ENCODE measurements at places on chromosomes 13 and 19.

GRCh38 chr13:51043310-51043709, 67.8 kb downstream of the C13orf42 start:
- no peak for DNase-seq

GRCh38 chr13:109162248-109163036, 533.0 kb downstream of the MYO16 start:
- DNase-seq: no peak

- no peak for DNase-seq
Measured at GRCh38 chr13:92459306-92459705, 767.3 kb upstream of the GPC6 start.

GRCh38 chr13:100298116-100298681, 209.3 kb downstream of the PCCA start:
- no peak for DNase-seq

DNA sequence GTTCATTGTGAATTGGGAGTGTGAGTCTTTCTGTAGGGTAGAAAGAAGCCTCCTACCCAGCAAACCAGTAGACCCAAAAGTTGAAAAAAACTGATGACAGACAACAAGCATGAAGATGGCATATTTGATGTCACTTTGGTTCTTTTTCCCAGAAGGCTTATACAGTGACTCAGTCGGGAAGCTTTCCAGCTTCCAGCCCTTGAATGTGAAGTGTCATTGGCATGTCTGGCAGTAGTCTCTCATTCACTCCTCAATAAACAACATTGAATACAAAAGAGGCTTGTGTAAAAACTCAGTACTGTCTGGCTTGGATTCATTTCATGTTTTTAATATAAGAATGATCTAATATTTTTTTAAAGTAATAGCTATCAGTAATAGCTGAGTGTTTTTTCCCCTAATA, 68.7 kb downstream of the IPO5 start:
- DNase-seq: no peak

- DNase-seq: no peak
Measured at GRCh38 chr19:46191356-46191755, 38.2 kb upstream of the IGFL1 start.

DNA sequence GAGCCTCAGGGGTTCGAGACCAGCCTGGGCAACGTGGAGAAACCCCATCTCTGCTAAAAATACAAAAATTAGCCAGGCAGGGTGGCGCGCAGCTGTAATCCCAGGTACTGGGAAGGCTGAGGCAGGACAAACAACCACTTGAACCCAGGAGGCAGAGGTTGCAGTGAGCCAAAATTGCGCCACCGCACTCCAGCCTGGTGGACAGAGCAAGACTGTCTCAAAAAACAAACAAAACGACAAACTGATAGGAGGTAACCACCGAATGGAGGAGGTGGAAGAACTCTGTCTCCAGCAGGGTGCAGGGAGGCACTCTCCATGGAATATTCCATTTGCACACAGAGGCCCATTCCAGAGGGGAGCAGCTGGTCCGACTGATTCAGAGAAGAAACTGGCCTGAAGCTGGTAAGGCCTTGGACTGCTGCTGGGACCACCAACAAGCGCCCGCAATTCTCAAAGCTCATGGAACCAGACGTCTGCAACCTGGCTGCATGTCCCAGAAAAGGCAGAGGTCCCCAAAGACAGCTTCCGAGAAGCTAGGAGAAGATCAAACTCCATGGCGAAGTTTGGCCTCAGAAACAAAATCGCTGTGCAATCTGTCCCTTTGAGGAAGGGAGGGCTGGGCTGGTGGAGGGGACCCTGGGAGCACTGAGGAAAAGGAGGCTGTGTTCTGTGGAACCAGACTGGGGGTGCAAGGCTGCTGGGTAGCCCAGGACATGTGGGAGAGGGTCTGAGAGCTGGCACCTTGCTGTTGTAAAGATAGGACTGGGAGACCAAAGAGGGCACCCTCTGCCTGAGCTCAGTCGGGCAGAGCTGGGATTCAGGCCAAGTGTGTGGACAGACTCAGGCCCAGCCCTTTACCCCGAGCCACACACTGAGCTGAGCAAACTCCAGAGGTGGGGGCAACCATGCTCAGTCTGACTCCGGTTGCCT, 35.2 kb downstream of the SLC25A42 start:
- no peak for DNase-seq

DNA sequence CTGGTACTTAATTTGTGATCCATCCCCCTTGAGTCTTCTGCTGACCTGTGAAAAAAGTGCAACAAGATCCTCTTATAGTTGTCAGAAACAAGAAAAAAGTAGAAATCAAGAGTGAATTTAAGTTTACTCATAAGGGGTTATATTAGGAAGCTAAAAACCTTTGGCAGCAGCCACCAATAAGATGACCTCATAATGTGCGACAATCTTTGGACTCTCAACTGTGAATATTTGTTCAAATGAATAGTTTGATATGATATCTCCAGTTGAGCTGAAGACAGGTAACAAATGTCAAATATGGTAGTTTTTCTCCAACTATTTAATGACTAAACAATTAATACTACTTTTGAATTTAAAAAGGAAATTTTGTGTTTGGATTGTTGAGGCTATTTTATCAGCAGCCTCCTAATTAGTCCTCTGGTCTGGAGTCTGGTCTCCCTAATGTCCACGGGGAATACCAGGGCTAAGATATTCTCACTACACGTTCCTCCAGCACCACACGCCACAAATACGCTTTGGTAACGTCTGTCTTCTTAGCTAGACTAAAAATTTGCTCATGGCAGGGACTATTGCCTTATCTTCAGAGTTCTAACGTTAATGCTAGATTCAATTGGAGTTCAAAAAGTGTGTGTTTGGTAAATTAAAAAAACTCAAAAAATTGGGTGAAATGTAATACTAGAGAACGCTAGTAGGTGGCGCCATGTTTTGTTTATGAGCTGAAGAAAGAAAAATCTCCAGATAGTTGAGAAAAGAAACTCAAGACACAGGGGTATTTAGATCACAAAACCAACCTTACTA, 51.0 kb upstream of the PDX1 start:
- DNase-seq: no peak

- DNase-seq: no peak
Measured at GRCh38 chr13:34064456-34065205, 246.7 kb downstream of the RFC3 start.

GRCh38 chr13:50797091-50797490, 46.4 kb downstream of the DLEU7 start:
- DNase-seq: no peak

- no peak for DNase-seq
Measured at GRCh38 chr13:112958127-112958989, 10.7 kb upstream of the MCF2L start.

- DNase-seq: no peak
Measured at GRCh38 chr13:84137292-84137691, 255.0 kb upstream of the SLITRK1 start.

GRCh38 chr13:93753639-93754038, 527.0 kb downstream of the GPC6 start:
- no peak for DNase-seq

DNA sequence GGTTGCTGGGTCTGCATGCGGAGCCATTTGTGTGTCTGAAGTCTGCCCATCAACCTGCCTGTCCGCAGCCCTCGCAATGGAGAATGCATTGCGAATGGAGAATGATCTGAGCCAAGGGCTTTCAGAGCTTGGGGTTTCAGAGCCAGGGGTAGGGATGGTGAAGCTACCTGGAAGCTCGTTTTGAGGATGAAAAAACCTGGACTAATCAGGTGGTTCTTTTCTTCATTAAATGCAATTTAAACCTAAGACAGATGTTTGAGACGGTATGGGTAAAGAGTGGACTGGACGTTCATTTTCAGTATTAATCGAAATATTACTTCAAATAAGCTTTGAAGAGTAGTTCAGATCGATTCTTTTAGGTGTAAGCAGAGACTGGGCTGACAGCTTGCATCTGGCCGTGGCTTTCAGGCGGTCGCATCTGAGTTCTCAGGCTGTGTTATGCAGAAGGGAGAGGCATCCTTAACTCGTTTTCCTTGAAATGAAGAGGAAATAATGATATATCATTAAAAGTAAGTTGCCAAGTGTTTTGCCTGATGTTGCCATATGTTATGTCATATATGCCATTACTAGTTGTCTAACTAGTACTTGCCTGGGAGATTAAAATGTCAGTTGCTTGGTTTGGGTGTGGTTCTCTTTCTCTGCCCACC, 801 bp downstream of the MCF2L start:
- DNase-seq: no peak
